ENCODE measurements at places on chromosomes 2 and 18. TPM values are rescaled to one million over a fixed set of nuclear protein-coding genes. Genes with fewer than 3 reads are reported as not detected.

DNA sequence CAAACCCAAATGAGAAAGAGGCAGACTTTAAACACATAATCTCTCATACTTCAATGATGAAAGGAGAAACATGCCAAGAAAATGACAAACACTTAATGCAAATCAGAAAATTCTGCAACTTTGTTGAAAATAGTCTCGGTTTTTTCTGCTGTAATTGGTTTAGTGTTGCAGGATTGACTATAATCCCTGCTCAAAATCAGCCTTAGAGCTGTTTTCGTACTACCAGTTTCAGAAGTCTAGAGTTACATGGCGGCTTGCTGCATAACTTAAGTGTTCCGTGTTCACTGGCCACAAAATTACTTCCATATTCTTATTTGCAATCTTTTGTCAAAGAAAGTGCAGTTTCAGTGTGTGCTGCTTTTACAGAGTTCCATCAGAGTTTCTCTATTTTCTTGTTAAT lies 48.9 kb upstream of the ITGAV start:
- no peak for DNase-seq

- DNase-seq: no peak
Measured at GRCh38 chr2:127511917-127512316, 14.4 kb downstream of the IWS1 start.

GRCh38 chr2:156447761-156448160 lies 11.6 kb downstream of the GPD2 start:
- DNase-seq: no peak

DNA sequence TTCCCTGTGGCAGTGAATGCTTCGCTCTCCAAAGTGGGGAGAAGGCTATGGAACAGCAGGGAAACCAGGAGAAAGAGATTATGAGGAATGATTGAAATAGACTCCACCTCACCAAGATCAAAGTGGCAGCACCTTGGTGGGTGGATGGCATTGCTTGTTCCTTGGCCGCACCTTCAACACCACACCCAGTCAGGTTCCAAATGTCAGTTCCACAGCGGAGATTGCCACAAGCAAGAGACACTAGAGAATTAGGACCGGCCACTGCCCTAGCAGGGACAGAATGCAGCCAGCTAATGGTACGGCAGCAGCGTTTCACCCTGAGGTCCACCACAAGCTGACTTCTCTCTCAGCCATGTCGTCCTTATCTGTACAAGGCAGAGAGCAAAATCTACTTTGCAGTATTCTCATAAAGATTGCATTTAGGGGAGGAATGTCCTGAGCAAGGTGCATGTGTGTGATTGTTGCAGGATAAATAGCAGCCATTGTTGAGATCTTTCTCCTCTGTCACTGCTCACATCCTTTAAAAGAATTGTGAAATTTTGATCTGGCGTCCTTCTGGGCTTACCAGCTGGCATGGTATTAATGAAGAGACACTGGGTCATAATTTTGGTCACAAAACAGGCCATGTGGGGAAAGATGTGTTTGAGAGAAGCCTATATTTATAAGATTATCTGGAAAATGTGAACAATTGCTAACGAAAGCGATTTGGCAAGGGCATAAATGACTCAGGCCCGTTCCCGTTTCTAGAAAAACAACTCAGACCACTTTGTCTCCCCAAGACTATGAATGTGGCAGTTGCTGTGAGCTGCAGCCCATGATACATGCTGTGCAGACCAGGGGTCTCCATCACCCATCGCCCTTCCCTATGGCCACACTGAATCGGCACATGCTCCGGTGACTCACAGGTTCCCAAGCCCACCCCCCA lies 228.6 kb upstream of the ID2 start:
- DNase-seq: no peak

DNA sequence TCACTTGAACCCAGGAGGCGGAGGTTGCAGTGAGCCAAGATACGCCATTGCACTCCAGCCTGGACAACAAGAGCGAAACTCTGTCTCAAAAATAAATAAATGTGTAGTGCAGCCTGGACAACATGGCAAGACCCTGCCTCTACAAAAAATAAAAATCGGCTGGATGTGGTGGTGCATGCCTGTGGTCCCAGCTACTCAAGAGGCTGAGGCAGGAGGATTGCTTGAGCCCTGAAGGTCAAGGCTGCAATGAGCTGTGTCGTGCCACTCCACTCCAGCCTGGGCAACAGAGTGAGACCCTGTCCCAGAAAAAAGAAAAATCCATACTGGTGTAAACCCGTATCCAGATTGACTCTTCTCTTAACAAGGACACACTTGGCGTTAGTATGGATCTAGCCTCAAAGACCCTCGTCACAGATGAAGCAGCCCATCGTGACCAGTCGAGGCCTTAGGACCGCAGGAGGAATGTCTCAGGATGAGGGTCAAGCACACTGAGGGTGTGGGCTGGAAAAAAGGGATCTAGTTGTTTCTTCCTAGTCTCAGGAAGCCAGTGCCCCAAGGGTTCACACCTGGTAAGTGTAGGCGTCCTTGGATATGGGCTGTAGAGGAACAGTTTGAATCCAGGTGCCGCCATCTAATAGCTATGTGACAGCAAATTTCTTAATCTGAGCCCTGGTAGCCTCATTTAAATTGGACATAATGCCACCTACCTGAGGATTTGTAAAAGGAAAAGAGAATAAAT lies 4.0 kb upstream of the GPBAR1 start:
- DNase-seq: no peak

DNA sequence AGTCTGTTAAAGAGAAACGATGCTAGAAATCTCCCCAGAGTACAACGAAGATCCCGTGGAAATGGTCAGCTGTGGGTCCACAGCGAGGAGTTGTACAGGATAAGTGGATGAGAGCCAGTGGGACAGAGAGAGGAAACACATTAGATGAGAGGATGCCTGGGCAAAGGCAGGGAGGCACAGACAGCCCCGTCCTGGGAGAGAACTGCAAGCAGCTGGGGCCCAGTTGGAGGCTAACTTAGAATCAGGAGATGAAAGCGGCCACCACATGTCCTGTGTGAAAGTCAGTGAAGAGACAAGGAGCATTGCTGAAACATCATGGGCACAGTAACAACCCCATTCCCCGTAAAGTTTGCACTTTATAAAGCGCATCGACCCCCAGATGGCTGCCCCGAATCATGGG lies 157.5 kb downstream of the RAPGEF4 start:
- no peak for DNase-seq

- no peak for DNase-seq
Measured at GRCh38 chr2:101330253-101330933, 21.9 kb upstream of the RNF149 start.

- no peak for DNase-seq
Measured at GRCh38 chr2:158619496-158619895, 162.7 kb downstream of the PKP4 start.

DNA sequence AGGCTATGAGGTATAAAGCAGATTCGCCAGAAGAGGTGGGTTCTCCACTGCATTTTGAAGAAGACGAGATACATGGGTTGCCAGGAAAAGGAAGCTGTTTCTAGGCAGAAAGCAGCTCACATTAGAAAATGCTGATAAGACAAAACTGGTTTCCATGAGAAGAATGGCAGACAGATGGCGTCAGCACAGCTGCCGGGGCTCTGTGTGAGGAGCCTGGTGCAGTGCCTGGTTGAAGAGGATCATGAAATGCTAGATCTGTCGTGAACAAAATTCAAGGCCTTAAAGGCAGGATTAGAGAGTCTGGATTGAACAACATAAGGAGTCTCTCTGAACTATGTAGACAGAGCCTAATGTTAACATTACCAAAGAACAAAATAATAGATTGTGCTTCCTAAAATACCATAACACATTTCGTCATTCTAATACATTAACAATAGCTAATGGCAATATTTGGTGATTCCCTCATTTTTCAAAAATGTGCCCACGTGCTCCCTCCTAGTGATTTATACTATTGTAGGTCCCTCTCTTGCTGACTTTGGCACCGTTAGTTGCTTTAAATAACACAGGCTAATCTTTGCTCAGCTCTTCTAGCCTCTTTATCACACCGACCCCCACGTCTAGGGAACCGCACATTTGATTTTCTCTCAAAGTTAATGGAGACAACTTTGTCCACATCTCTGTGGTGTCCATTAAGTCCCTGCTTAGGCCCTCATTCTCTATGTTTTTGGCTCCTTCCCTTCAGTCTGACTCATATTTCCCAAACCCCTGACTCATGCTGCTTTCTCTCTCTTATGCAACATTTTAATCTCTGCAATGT lies 38.2 kb downstream of the EFEMP1 start:
- DNase-seq: no peak

DNA sequence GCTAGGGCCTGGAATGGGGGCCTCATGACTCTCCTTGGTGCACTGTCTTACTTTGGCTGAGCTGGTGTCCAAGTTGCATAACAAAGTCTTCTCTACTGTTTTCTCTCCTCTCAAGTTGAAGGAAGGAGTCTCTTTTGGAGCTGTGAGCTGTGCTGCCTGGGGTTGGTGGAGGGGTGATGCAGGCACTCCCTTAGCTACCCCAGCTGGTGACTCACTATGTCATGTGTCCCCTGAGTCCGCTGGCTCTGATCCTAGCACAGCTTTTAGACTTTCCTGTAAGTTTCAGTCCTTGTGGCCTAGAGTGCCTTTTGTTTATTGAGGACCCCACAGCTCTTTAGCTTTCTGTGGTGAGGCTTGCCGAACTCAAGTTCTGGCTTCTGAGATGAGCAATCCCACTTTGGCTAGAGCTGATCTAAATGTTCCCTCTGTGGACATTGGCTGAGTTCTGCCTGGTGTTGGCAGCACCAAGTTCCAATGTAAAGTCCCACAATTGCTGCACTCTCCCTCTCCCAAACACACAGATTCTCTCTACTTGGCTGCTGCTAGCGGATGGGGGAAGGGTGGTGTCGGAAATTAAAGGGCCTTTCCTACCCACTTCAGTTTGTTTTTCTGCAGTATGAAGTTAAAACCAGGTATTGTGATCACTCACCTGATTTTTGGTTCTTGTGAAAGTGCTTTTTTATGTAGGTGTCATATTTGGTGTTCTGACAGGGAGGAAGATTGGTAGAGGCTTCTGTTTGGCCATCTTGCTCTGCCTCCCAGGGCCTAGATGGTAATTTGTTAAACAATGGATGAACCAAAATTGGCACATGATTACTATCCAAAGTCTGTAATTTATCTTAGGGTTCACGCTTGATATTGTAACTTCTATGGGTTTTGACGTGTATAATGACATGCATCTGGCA lies 83.2 kb downstream of the COMMD1 start:
- no peak for DNase-seq

DNA sequence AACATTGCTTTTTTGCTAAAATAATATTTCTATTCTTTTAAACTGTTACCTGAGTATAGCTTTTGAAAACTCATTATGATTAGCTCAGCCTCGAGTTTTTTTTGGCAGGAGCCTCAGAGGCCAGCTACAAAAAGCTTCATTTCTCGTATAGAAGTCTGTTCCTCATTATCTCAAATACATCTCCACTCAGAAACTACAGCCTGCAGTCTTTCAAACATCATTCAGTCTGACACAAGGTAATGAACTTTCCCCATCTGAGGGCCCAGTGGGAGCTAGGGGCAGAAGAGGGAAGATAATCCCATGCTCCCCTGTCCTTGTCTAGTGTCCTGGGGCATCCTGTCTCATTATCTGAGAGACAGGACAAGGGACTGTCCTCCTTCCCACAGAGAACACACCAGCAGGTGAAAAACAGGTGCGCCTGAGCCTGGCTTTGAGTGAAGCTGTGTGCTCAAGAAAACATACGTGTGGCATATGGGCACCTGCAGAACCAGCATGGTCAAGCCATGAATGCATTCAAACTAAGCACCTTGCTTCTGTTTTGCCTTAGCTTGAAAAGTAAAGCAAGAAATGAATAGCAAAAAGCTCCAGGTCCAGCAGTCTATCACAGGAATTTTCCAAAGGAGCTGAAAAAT lies 247.5 kb downstream of the MREG start:
- DNase-seq: no peak

GRCh38 chr18:37584952-37585695 lies 19.5 kb upstream of the CELF4 start:
- DNase-seq: no peak

DNA sequence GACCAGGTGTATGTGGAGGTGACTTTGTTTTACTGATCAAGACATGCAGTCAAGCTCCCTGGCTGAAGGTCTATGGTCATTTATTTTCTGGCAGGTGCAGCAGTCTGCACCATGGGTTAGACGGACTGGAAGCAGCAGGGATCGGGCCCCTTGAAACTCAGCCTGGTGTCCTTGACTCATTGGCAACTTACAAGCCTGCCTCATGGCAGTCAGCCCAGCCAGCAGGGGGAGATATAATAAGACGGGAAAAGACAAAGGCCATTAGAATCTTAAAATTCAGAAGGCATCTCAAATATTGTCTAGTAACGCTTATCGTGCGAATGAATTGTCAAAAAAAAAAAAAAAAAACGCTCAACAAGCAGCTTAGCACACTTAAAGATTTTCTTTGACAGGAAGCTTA lies 308.2 kb downstream of the EN1 start:
- no peak for DNase-seq

DNA sequence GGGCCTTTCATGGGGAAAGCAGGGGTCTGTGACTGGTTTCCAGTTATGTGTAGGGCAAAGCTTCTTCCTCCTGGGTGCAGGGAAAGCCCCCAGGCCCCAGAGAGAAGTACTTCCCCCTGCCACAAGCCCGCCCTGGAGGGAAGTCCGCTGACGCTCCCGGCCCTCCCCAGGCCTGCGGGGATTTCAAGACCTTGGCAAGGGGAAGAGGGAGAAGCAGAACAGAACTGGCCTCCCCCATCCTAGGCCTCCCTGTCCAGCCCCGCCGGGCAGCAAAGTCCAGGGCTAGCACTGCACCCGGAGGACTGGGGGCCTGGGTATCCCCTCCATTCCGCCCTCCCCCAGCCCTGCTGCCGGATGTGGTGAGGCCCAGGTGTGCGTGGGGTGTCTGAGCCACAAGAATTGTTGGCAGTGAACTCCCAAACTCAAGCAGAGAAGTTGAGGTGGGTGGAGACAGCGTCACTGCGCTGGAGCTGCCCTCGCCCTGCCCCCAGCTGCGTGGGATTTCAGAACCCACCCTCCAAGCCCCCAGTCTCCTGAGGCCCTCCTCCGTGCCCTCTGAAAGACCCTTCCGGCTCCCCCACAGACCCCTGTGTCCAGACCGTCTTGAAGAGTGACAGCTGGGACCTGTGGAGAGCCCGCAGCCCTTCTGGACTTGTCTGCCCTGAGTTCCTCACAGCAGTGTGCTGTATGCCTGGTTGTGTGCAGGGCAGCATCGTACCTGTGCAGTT lies 1.1 kb upstream of the DUSP2 start:
- no peak for DNase-seq

DNA sequence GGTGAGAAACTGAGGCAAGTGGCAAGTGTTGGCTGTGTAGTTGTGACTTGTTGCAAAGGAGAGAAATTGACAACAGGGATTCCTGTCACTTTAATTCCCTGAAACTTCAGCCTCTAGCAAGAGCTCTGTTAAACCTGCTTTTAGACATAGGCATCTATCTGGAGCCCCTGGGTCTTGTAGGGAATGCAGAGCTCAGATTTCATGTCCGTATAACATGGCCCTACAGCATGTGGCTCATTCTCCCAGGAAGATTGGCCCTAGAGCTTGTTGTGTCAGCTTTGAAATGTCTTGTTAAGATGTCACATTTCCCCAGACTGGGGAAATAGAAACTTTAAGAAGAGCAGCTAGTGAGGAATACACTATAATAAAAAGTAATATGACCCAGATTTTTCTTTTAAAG lies 115.8 kb downstream of the POLE4 start:
- DNase-seq: no peak

GRCh38 chr18:27608174-27608573 lies 423.1 kb upstream of the CHST9 start:
- no peak for DNase-seq

IL1A gene
- total RNA-seq: 0.60 TPM

CMPK2 gene
- total RNA-seq: 4.4 TPM

ODC1 gene
- 135 TPM for total RNA-seq

MTCL1 gene
- total RNA-seq: 48.7 TPM

KCNG2 gene
- total RNA-seq: not detected

ZSWIM2 gene
- total RNA-seq: not detected

NT5DC4 gene
- total RNA-seq: not detected

TLX2 gene
- total RNA-seq: 2.9 TPM

RAB6C gene
- 0.50 TPM for total RNA-seq

SLC39A10 gene
- 63.2 TPM for total RNA-seq

CLEC4F gene
- total RNA-seq: not detected

All from type B pancreatic cell (in vitro differentiated cells).